ENCODE measurements at places on chromosomes 3 and 15.

- peak; percentile 59 for DNase-seq
Observed at GRCh38 chr3:153026026-153026425, 136.0 kb upstream of the RAP2B start.

- no peak for DNase-seq
Observed at GRCh38 chr15:45181491-45182285, 6.1 kb downstream of the SHF start.

DNA sequence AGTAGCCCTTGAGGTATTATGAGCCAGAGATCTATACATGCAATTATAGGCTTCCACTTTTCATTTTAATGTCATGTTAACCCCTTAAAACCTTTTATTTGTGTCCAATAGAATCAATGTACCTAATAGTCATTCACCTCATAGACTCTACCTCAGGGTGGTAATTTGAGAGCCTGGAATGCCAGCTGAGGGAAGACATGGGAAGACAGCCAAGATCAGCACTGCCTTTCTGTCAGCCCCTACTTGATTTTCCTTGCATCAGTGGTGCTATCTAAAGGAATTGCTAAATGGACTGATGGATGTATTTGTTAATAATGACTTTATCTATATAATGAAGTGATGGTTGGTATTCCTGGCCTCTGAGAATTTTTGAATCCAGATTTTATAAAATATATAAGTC is 113.3 kb upstream of the GBE1 start:
- DNase-seq, result no peak

GRCh38 chr3:146269271-146269670 is 18.4 kb upstream of the PLSCR4 start:
- DNase-seq, result no peak

- DNase-seq, result no peak
Observed at GRCh38 chr3:58628823-58629562, 37.6 kb downstream of the FAM3D start.

DNA sequence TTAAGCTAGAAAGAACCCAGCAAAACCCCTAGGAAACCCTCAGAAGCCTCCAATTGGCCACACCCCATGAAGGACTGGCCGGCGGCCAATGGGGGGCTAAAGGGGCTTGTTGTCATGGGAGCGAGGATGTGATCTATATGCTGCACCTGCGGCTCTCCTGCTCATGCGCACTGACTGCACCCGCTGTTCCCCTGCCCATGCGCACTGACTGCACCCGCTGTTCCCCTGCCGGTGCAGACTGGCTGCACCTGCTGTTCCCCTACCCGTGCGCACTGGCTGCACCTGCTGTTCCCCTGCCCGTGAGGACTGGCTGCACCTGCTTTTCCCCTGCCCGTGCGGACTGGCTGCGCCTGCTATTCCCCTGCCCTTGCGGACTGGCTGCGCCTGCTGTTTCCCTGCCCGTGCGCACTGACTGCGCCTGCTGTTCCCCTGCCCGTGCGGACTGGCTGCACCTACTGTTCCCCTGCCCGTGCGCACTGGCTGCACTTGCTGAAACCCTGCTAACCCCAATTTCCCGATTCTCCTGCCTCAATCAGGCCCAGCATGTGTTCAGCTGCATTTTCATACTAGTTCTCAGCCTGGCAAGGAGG is 16.8 kb upstream of the MCCC1 start:
- no peak for DNase-seq

GRCh38 chr15:73072894-73073293 is 20.6 kb downstream of the NEO1 start:
- no peak for DNase-seq

- peak; percentile 16 for DNase-seq
Observed at GRCh38 chr3:172918165-172918564, 167.6 kb downstream of the ECT2 start.

- no peak for DNase-seq
Observed at GRCh38 chr3:149620291-149621020, 37.4 kb downstream of the WWTR1 start.

DNA sequence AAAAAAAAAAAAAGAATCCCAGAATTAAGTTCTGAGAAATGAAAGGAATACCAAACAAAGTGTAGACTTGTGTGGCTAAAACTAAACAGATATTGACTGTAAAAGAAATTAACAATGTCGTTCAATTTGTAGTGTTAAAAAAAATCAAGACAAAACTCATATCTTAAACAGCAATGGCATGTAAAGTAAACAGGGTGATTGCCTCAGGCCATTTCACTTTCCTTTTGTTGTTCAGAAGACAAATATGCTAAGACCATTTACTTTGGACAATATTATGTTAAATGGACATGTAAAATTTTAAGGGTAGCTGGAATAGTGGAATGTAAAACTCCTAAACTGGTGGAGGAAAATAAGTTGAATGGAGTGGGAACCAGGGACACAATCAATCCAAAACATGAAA is 139.1 kb downstream of the RTP4 start:
- no peak for DNase-seq

DNA sequence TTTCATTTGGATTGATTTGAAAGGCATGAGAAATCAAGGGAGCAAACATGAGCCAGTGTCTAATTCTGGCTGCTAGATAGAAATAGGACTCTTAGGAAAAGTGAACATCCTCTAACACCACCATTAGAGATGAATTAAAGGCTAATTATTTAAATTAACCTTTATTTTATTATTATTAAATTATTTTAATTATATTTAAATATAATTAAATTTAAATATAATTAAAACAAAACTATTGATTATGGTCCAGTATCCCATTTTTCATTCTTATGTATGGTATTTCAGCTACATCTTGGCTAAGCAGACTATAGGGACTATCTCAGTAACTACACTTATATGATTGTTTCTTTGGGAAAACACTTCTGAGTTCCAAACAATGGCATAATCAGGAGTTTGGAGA is 904.8 kb downstream of the NAALADL2 start:
- no peak for DNase-seq

GRCh38 chr3:56792193-56792592 is 9.6 kb downstream of the ARHGEF3 start:
- no peak for DNase-seq

- DNase-seq, result no peak
Observed at GRCh38 chr3:126349071-126349470, 8.1 kb downstream of the KLF15 start.

DNA sequence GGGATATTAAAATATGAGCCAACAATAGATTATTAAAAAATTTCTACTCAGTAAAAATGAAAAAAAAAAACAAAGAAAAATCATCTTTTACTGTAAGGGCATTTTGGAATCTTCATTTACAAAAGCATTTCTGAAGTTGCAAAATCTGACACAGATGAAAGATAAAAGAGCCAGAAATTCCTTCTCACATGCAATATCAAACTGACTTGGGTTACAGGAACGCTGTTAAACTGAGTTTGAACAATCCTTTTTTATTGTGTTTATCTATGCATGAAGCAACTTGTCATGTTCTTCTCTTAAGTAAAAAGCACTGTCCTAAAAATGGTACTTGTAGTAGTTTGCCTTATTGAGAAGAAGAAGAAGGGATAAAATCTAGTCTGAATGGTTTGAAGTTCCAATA is 468.5 kb upstream of the KCNMB2 start:
- no peak for DNase-seq

GRCh38 chr3:14929310-14930074 is 17.9 kb upstream of the NR2C2 start:
- DNase-seq, result no peak
